Neural progenitor cell (in vitro differentiated cells): ENCODE measurements at places on chromosomes 7 and 10. TPM values are rescaled to one million over a fixed set of nuclear protein-coding genes. Genes with fewer than 3 reads are reported as not detected.

DNA sequence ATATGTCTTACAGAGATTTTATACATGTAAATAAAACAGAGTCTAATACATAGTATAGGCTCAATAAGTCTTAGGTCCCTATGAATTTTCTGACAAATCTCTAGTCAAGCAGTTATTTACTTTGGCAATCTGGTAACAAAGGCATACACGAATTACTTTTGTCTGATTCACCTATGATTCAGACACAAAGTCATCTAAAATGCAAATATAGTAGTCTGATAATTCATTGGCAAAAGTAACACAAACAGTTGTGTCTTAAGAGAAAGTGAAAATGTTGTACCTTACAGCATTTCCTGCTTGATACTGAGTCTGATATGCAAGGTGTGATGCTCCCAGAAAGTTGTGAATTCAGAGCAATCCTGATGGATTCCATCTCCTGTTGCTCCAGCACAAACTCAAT is 209.4 kb upstream of the PRSS1 start:
- no peak for DNase-seq

- no peak for DNase-seq
These were observed 490.8 kb downstream of the KCNMA1 start for GRCh38 chr10:77146712-77147336.

GRCh38 chr10:11560076-11560709 is 51.3 kb downstream of the USP6NL start:
- no peak for DNase-seq

Gene FAM237B
- total RNA-seq: not detected in 2 replicates

DNA sequence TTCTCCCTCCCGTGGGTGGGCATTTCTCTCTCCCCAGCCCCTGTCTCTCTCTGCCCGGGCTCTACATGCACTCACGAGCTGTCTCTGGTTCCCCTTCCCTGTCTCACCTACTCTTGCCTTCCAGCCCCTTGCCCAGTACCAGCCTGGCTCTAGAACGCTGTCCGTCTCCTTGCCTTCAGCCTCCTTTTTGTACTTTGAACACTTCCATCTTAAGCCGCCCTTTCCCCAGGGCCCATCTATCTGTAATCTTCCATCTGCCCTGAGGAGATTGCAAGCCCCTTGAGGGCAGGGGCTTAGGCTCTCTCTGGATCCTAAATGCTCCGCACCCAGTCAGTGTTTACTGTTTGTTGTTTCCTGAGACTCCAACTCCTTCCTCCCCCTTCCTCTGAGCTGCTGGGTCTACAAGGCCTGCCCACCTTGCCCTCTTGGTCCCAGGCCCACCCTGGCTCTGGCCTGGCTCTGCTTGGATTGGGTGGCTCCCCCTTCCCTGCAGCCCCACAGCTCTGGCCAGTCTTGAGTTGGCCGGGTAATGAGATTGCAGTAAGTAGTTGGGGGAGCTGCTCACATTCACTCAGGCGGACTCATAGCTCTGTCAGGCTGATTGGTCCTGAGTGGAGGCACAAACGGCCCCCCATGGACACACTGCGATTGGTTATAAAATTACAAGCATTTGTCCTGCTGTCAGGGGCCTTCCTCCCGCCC is 28.3 kb downstream of the POLL start:
- DNase-seq: no peak

Gene PRSS58
- total RNA-seq: not detected in 2 replicates

DNA sequence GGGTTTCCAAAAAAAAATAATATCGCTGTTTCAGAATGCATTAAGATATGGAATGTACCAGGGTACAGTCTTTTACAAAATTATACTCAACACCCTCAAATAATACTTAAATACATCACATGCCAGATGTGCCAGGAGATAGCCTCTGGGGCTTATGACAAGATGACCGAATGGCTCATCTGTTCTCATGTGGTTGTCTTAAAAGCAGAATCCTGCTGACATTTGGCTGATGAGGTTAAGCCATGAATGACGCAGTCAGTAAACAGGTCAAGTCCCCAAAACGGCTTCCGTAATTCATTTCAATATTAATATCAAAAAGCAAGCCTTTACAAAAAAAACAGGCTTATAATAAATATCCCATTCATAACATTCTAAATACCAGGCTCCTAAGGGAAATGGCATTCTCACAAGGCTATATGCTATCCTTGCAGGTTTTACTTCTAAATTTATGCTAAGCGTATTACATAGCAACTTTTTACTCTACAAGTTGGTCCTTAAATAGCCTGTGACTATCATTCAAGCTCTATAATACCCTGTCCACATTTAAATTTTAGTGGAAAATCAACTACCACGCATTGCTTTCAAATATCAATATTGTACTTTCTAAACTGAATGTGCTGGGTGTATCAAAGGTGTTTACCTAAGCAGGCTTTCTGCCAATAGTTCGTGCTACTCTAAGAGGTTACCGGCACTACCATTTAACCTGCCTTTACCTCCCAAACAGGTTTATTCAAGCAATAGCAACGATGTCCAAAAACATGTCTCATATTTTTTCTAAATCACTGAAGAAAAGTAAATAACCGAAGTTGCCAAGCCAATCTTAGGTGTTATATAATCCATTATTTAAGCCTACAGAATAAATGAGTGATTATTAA is 15.6 kb downstream of the SMURF1 start:
- DNase-seq: no peak

Gene KAZALD1
- 0.77 and 1.8 TPM in 2 replicates for total RNA-seq

Gene C10orf62
- total RNA-seq: not detected in 2 replicates

- DNase-seq: peak; percentile 84
These were observed 101.6 kb downstream of the CCSER2 start for GRCh38 chr10:84429926-84430520.

Gene GPR15LG
- total RNA-seq: not detected in 2 replicates

GRCh38 chr7:138267934-138268333 is 191.7 kb downstream of the AKR1D1 start:
- no peak for DNase-seq

Gene OPALIN
- not detected in 2 replicates for total RNA-seq

Gene GSTO2
- total RNA-seq: 4.9 and 7.6 TPM in 2 replicates

DNA sequence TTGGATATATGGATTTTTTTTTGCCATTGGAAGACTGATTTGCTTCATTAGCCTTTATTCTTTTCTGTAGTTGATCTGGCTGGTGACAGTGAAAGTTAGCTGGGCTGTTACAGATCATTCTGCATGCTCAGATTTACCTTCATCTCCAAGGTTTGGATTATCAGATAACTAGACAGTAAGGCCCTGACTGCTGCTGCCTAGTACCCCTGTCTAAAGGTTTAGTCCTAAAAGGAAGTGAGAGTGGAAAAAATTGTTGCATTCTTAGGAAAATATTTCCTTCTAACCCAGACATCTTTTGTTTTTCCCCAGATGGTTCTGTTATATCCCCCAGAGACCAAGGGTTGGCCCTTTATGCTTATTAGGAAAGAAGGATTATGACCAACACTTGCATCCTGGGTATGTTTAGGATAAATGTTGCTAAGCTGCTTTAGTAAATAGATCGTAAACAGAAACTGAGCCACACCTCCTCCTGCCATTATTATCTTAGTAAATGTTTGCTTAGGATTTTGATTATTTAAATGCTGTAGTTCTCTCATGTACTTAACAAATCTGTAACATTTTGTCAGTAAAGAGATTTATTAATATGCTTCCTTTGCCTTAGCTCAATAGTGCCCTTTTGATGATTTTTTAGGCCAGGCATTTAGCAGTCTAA is 44.4 kb downstream of the MCU start:
- DNase-seq: no peak

GRCh38 chr10:88027570-88027969 is 164.1 kb downstream of the PTEN start:
- no peak for DNase-seq

- no peak for DNase-seq
These were observed 389.2 kb upstream of the NFE2L3 start for GRCh38 chr7:25762511-25763462.

DNA sequence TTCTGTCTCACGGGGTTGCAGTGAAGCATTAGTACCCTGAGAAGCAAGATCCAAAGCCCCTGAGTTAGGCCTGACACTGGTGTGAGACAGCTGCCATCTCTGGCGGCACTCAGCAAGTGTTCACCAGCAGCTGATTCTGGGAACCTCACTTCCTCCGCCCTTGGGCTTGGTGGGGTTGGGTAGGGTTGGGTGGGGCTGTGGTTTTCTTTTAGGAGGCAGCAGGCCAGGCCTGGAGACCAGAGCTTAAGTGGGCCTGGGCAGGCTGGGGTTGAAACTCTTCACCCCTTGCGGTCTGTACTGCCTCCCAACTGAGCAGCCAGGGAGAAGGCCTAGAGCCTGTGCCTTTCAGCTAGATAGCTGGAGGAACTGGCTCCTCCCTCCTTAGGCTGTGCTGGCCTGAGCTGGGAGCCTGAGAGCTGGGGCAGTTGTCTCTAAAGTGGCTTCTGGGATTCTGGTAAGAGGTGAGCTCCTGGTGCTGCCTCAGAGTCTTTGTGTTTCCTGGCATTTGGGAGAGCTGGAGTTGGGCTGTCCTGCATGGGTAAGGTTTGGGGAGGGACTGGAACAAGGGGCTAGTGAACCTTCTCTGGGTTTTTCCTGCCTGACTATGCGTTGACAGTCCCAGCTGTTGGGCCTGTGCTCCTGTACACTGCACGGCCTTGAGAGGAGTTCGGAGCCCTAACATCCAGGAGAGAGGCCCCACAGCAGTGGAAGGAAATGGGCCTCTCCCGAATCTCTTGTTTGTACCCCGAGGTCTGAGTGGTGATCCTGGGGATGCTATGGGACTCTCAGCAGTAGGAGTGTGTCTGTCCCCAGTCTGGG is 5.1 kb downstream of the TSPAN14 start:
- peak; percentile 36 for DNase-seq
